Spleen (tissue), 13 donors: ENCODE measurements at places on chromosomes 3 and 15. TPM values are rescaled to one million over a fixed set of nuclear protein-coding genes. Genes with fewer than 3 reads are reported as not detected.

DNA sequence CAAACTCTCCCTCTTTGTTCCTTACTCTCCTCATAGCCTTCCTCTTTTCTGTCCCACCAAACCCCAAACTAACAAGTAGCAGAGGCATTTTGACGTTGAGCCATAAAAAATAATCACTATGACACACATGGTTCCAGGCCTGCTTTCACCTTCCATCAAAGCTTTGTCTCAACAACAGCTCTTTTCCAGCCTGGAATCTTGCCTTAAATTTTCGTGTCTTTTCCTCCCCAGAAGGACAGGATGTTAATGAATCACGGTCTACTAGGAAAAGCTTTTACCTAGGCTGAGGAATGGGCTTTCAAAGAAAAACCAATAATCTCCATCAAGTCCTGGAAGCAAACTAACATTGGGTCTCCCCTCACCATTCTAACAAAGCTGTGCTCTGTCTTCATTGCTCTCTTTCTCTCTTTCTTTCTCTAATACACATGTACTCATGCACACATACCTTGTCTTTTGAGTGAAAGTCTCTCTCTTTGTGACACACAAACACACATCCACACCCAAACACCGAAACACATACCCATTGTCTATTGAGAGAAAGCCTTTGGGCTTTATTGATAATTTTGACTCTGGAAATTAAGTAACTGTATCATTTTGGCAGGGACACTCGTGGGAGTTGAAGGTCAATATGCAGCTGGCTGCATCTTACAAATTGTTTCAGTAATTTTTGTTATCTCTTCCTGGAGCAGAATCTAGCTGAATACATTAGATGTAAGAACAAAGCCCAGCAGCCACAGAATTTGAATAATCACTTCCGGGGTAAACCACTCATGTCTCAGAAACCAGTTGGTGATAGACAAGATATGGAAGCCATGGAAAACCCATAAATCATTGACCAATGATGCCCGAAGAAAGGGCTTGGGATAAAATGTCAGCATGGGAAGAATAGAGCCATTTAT is 107.4 kb upstream of the SLC4A7 start:
- no peak for DNase-seq

DNA sequence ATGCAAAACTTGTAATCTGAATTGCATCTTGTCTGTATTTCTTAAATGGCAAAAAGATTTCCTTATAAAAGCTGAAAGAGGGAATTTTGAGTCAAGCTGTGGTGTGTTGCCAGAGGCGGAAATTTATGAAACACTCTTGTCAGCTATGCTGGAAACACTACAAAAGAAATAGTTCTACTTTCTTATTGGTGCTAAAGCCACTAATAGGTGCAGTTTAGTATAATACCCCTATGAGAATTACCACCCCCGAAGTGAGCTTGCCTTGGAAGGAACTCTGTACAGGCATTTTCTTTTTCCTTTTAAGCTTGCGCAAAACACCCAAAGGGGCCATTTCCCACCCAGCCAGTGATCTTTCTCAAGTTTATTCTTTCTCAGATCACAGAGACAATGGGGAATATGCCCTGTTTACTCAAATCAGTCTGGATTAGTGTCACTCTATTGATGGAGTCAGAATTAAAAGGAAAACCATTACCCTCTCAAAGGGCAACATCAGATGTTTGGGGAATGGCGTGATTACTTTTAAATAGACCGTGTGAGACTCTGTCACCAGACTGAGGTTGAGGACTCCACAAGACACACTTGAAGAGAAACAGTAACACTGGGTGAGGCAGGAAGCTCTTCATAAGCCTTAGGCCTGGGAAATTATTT is 166.0 kb downstream of the TP63 start:
- no peak for DNase-seq

DNA sequence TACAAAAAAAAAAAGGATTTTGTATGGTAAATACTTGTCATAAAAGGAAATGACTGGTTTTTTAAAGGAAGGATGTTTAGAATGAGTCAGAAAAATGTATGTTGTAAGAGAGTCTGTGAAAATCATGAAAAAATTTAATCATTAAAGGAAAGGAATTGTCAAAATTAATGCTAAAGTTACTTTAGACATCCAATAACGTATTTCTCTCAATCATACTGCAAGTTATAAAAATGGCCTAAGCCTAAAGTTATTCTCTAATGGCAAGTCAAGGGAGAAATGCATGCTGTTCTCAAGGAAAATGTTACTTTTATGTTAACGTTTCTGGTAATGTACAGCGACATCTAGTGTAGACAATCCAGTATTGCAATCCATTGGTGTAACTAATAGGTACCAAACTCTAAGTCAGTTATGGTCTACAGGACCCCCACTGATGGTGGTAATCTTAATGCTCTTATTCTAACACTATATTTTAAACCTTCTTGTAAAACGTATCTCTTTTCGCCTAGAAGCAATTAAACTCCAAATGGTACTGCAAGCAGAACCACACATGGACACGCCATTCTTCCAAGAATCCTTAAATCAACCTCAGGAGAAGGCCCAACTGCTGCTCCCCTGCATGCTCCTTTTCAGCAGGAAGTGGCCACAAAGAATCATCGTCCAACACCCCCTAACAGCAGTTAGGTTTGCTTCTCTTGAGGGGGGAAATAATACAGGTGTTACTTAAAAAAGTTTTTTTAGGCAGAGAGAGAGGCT is 35.2 kb downstream of the NCEH1 start:
- DNase-seq: no peak

TMCO5A gene
- not detected for polyA plus RNA-seq

DNA sequence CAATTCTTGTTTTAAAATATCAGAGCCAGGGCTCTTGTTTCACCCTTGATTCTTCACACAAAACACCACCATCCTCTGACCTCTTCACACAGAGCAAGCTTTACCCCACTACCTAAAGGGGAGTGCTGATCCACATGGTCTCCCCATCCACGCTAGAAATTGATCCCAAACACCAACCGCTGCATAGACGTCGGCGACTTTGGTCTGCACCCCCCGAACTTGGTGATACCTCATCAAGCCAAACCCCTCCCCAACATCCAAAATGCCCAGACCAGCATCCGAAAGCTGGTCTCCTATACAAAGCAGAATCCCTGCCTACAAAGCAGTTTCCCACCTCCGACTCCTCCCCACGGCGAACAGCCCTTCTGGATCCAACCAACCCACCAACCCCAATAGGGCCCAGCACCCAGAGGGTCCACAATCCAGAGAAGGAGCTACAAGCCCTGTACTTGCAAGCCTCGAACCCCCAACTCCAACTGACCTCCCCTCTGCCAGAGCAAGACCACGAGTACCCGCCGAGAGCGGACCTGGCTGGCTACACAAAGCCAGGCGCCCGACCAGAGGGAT is 25.8 kb upstream of the MTHFS start:
- no peak for DNase-seq

DNA sequence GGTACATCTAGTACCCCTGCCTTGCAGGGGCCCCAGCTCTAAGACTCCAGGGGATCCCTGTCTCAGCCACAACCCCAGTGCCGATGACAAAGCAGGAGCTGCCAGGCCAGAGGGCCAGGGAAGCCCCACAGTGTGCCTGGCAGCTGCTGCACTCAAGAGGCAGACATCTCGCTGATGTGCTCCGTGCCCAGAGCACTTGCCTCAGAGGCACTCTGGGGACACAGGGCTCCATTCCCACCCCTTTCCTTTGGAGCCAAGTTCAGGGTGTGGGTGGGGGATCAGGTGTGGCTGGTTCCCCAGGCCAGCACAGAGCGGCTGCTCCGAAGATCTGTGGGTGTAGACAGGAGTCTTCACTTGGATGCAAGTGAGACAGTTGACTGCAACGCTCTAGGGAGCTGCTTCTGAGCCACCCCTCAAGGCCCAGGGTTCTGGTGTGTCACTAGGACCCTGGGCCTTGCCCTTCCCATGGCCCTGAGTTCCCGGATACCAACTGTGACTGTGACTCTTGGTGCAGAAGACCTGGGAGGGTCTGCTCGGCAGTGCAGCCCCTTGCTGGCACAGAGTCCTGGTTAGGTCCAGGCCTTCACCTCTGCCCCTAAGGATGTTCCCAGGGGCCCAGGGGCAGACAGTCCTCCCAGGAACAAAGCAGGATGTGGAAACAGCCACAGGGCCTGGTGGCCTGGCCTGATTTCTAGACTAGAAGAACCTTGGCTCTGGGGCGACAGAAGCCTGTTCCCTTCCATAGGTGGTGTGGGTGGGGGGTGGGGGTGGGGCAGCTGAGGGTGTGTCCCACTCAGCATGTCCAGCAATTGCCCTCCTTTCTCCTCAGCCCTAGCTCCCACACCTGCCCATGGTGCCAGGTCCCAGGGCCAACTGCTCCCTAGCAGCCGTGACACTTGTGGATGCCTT is 2.5 kb downstream of the NT5DC2 start:
- peak; percentile 67 for DNase-seq

DNA sequence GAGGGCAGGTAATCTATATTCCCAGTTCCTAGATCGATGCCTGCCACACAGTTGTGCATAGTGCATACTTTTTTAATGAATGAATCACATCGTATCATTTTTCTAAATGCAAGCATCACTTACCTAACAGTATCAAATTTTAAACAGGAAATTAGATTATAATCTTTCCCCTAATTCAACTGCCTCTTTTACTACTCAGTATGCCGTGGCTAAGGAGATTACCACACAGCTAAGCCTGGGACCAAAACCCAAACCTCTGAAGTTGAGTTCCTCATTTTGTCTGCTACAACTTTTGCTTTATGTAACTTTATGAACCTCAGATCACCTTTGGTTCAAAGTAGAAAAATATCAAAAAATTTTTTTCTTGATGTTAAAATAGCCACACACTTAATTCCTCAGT is 53.2 kb upstream of the FNDC3B start:
- no peak for DNase-seq

DNA sequence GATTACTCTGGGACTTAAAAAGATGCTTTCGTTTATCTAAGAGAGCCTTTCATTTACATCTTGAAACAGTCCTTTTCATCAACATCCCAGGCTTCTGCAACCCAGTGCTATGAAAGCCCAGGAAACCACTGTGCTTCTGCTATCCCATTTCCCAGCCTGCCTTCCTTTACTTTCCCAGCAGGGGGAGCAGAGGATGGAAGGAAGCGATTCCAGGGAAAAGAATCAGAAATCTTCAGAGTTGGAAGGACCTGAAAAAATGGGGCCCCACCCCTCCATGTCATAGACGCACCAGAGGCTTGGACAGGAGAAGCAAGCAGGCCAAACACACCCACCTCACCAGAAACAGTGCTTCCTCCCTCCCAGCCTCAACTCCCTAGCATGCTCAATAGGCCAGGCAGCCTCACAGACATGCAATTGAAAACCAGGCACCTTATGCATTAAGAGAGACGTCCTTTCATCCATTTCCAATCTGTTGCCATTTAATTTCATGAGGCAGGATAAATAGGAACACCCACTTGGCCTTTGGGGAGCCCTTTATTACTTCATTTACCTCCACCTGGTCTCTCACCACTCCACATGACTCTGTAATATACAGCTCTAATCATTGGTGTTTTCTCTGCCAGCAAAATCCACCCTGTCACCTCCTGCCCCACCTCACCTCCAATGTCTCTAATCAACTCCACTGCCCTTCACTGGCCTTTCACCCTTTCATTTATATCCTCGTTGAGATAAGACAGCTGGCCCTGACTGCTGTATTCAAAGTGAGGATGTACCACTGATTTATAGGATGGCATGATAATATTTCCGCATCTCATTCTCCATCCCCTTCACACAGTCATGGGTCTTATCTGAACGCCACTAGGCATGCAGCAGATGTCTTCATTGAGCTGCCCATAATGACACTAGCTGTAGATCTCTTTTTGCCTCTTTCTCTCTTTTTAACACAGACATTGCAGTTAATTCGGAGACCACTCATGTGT is 583.9 kb downstream of the NTRK3 start:
- no peak for DNase-seq

DNA sequence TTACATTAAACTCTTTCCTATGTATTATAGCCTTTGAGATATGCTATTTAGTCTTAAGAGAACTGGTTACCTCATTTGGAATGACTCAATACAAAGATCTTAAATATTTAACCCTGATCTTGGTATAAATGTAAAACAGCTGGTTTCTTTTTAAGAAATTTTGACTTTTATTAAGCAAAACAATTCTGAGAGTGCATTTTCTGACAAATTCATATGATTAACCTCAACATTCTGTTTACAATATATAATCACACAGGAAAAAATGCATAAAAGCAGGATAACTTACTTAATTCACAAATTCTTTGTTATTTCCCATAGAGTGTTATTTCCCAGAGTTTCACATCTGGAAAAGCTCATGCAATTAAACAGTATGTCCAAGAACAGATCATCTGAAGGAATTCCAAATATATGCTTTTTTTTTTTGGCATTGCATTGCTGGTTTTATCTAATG is 400.4 kb upstream of the THBS1 start:
- DNase-seq: no peak

SAMMSON gene
- polyA plus RNA-seq: 0.05 TPM

SPATA12 gene
- polyA plus RNA-seq: 0.15 TPM

DNA sequence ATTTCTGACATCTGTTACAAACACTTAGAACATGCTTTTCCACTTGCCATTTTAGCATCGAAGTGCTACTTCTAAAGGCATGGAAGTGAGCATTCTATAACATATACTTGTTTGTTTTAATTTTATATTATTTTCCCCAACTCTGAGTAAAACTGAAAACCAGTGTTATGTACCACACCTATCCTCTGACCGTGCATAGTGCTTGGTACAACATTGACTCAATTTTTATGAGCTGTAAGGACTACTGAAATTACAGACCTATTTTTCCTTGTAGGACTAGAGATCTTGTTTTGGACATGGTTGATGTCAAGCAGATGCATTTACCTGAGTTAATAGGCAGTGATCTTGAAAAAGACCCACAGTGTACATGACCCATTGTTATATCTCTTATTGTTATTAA is 51.5 kb upstream of the CCNB2 start:
- no peak for DNase-seq

DNA sequence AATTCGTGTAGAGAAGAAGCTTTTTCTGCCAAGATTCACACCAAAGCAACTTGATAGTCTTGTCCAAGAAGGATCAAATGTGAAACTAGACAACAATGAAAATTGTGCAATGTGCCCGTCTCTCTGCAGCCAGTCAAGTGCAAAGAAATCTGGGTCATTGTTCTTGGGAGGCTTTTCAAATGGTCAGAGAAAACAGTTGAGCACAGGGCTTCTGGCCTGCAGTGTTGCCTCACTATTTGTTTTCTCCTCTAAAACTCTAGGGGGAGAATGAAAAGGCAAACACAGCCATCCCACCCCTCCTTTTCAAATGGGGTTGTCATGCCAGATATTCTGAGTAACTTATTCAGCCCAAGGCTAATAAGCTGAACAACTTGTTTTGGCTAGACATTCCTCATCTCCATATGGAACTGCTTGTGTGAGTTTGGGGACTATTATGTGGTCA is 417.6 kb upstream of the CDIN1 start:
- no peak for DNase-seq
